ENCODE measurements at places on chromosomes 7 and 10. TPM values are rescaled to one million over a fixed set of nuclear protein-coding genes. Genes with fewer than 3 reads are reported as not detected.

Gene NFE2L3
- polyA plus RNA-seq: 14.2 TPM

DNA sequence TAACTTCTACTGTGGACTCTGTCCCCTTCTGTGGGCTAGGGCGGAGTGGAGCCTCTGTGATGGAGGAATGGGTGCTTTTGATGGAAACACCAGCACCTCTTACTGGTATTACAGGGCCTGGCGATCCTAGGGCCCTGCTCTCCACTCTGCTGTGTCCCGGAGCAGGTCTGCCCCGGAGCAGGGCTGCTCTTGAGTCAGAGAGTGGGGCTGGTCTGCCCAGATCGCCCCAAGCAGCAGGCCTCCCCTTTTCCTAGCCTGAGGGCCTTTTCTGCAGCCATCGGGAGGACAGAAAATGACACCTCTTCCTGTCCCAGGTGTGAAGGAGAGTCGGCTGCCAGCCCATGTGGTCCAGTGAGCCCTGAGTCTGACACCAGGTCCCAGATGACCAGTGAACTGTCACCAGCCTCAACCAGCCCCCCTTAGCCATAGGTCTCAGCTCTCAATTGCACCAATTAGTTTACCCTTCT is 1.4 kb downstream of the ZNF282 start:
- peaks cover 25% of the 10 kb centered on the region for H3K36me3 ChIP-seq
- peaks cover 39% of the 10 kb centered on the region for H3K4me1 ChIP-seq
- peak overlapping the region; percentile 82 for H3K27ac ChIP-seq
- DNase-seq: no peak
- no peaks in the 10 kb centered on the region for H3K27me3 ChIP-seq

- H3K4me3 ChIP-seq: no peak overlapping the region
- no peak overlapping the region for H3K27ac ChIP-seq
- no peaks in the 10 kb centered on the region for H3K4me1 ChIP-seq
- no peak for DNase-seq
- no peaks in the 10 kb centered on the region for H3K27me3 ChIP-seq
These were observed 92.3 kb upstream of the PRPS1L1 start for GRCh38 chr7:18119985-18120384.

- H3K4me1 ChIP-seq: peaks cover 53% of the 10 kb centered on the region
- H3K4me3 ChIP-seq: no peak overlapping the region
- no peaks in the 10 kb centered on the region for H3K27me3 ChIP-seq
These were observed 42.1 kb downstream of the MDH2 start for GRCh38 chr7:76089865-76090475.

DNA sequence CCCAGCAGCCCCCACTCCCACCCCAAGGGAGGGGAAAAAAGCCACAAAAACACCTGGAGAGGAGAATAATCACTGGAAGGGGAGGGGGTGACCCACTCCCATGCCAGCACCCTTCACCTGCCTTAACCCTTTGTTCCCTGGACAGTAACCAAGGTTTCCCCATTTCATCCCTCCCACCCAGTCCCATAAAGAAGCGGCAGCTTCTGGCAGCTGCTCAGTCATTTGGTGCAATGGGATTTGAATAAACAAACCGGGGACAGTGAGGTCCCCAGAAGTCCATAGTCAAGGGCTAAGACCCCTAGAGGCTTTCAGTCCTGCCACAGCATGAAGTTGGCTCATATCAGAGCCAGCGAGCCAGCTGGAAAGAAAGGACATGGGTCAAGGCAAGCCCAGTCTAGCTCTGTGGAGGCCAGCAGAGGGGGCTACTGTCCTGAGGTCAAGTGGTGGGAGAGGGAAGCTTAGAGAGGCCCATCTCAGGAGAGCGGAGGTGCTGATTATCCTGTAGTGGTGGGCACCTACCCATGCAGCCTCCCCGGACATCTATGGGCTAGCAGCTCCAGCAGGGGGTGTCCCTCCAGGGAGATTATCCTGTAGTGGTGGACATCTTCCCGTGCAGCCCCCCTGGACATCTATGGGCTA is 58.9 kb upstream of the LBX1 start:
- H3K36me3 ChIP-seq: no peaks in the 10 kb centered on the region
- no peak for DNase-seq
- H3K4me1 ChIP-seq: no peaks in the 10 kb centered on the region
- peaks cover 86% of the 10 kb centered on the region for H3K27me3 ChIP-seq

DNA sequence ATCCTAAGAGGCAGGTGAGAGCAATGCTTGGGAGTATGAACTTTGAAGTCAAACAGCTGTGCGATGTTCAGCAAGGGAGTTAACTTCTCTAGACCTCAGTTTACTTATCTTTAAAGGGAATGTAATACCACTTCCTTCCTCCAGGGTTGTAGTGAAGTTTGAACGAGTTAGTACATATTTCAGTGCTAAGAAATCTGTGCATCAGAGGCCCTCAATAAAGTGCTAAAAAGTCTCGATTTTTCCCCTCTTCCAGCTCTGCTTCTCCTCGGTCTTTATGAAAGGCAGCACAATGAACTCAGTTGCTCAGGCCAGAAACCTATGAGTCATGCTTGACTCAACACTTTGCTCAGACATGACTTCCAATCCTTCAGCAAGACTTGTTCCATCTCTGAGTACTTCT is 418.9 kb downstream of the MDFIC start:
- no peaks in the 10 kb centered on the region for H3K27me3 ChIP-seq
- peaks cover 6% of the 10 kb centered on the region for H3K4me1 ChIP-seq
- H3K27ac ChIP-seq: peak overlapping the region; percentile 0
- no peaks in the 10 kb centered on the region for H3K36me3 ChIP-seq
- no peak overlapping the region for H3K4me3 ChIP-seq

DNA sequence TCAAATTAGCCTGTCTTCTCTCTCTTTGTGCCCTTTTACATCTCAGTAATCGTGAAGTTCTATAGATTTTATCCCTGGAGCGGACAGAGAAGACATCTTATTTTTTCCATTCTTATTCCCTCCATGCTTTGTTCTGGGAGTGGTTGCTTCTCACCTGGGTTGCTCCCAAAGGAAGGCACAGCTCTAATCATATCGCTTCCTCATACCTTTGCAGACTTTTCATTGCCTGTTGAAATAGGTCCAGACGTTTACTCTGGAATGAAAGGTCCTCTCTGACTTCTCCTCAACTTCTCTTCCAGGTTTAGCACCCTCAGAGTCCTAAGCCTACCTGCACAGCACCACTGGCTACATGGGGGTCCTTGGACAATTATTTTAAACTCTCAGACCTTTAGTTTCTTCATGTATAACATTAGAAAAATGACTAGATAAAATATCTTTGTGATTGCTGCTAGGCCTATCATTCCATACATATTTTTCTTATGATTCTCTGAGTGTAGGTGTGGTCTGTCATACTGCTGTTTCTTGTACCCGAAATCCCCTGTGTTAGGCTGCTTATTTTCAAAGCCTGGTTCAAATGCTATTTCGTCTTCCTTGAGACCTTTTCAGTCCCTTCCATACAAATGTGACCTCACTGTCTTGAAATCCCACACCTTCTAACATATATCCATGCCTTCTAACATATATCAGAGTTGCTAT is 418.1 kb downstream of the GFRA1 start:
- no peaks in the 10 kb centered on the region for H3K27me3 ChIP-seq
- no peak for DNase-seq
- H3K27ac ChIP-seq: peak overlapping the region; percentile 74
- H3K36me3 ChIP-seq: no peaks in the 10 kb centered on the region

DNA sequence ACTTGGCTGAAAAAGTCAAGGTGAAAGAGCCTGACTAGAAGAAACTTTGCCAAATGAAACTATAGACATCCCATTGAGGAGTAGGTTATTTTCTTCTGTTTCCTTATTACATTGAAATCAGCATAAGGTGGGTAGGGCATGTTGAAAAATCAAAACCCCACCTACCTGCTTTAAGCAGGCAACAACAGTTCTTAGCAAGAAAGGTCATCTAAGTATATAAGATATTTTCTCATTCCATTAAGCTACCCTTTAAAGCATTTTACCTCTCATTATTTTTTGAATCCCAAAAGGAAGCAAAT is 30.8 kb downstream of the ACADSB start:
- no peaks in the 10 kb centered on the region for H3K27me3 ChIP-seq
- no peak overlapping the region for H3K27ac ChIP-seq
- H3K4me3 ChIP-seq: no peak overlapping the region
- H3K4me1 ChIP-seq: no peaks in the 10 kb centered on the region
- no peaks in the 10 kb centered on the region for H3K36me3 ChIP-seq

DNA sequence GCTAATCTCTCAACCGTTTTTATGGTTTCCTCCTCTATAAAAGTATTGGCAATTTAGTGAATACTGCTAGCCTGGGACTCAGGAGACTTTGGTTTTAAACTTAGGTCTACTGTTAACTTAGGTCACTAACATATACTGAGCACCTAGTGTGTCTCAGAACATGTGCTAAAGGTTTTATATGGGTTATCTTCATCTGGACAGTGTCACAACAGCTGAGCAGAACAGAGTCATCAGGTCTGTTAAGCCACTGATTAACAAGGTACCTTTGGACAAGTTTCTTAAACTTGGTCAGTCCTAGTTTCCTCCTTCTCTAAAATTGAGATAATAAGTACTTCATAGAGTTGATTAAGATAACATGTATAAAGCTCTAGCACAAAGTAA is 30.6 kb downstream of the NET1 start:
- H3K36me3 ChIP-seq: no peaks in the 10 kb centered on the region
- H3K27ac ChIP-seq: no peak overlapping the region
- H3K27me3 ChIP-seq: no peaks in the 10 kb centered on the region
- no peak for DNase-seq

DNA sequence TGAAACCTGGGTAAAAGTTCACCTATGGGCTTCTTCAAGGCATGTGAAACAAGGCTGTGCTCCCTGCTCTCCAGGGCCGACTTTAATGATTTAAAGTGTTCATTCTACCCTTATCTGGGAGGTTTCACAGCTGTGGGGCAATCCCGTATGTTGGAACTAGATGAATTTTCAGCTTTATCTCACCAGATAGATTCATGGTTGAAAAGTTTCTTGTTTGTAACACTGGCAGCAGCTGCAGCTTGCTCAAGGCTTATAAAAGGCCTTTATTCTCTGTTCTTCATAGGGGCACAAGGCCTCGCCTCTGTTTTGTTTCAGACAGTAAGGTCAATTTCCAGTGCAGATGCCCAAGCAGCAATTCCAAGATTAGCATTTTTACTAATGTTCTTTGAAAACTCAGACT is 70.4 kb upstream of the DNAJB12 start:
- no peak overlapping the region for H3K4me3 ChIP-seq
- H3K36me3 ChIP-seq: no peaks in the 10 kb centered on the region
- no peaks in the 10 kb centered on the region for H3K4me1 ChIP-seq
- H3K27me3 ChIP-seq: no peaks in the 10 kb centered on the region
- no peak for DNase-seq

GRCh38 chr10:70306181-70306705 is 22.4 kb upstream of the NPFFR1 start:
- H3K27ac ChIP-seq: no peak overlapping the region
- no peak overlapping the region for H3K4me3 ChIP-seq
- DNase-seq: no peak
- no peaks in the 10 kb centered on the region for H3K4me1 ChIP-seq

DNA sequence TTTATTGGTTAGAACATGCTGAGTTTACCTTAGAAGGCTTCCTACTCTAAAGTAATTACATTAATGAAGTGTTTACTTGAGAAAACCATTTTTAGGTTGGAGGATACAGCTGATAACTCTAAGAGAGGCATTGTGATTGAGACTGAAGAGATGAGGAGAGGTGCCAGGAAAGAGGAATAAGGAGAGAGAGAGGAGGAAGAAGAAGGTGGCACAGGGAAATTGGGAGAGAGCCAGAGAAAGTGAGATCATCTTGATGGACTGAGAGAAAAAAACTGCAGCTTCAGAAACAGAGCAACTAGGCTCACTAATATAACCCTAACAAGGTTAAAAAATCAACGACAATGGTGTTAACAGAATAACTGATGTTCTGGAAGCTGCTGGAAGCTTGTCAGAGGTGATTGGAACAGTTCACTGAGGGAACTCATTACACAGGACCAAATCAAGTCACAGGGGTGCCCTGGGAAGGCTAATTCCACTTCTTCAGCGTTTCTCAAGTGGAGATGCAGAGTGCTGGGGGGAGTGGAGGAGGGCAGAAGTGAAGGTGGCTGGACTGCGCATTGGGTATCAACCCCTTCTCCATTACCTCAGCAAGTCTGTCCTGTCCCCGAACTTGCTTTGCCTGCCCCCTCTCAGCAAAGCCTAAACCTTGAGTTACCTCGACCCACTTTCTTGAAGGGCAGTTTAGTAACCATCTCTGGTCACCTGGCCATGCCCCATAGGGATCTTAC is 6.9 kb upstream of the SORBS1 start:
- no peak overlapping the region for H3K4me3 ChIP-seq
- no peaks in the 10 kb centered on the region for H3K27me3 ChIP-seq
- H3K36me3 ChIP-seq: no peaks in the 10 kb centered on the region
- H3K27ac ChIP-seq: no peak overlapping the region

- H3K4me3 ChIP-seq: no peak overlapping the region
- no peak for DNase-seq
- no peak overlapping the region for H3K27ac ChIP-seq
These were observed 69.6 kb downstream of the NRG3 start for GRCh38 chr10:81944609-81945008.

DNA sequence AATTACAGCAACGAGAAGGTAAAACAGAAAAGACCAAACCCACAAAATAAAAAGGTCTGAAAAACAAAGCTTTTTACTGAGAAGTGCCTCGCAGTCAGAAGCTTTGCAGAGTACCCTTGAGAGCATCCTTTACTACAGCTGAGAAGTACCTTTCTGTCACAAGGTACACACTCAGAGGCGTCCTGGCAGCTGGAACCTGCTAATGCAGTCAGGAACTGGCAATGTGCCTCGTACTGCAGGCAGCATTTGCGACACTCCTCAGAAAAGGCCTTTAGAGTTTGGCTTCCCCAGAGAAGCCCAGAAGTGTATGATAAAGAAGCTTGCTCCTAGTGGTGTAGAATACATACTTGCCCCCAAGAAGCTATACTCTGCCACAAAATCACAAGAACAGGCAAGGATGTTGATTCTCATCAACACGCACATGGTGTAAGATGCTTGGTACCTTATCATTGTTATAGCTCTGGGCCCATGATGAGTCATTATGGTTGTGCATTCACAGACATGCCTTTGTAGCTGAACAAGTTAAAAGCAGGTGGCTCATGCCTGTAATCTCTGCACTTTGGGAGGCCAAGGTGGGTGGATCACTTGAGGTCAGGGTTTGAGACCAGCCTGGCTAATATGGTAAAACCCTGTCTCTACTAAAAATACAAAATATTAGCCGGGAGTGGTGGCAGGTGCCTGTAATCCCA is 2.0 kb upstream of the GTPBP4 start:
- no peak overlapping the region for H3K4me3 ChIP-seq
- H3K4me1 ChIP-seq: peaks cover 42% of the 10 kb centered on the region
- H3K36me3 ChIP-seq: peaks cover 13% of the 10 kb centered on the region
- H3K27ac ChIP-seq: peak overlapping the region; percentile 97

GRCh38 chr10:124643330-124644009 is 100.7 kb downstream of the FAM53B start:
- peaks cover 4% of the 10 kb centered on the region for H3K36me3 ChIP-seq
- DNase-seq: no peak
- peaks cover 32% of the 10 kb centered on the region for H3K4me1 ChIP-seq
- H3K27me3 ChIP-seq: no peaks in the 10 kb centered on the region

DNA sequence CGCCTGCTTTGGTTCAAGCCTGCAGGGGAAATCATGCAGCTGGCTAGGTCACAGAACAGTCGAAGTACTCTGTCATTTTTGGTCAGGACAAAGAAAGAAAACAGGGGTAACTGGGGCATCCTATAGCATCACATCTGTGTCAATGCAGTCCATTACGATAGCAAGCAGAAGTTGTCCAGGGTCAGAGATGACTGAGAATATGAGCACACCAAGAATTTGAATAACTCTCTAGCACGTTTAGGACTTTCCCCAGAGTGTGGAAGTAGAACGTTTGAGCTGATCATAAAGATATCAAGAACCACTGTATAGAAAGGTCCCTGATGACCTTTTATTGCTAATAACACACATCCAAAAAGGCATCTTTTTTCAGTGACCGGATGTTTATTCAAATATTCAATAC is 12.7 kb upstream of the HECW1 start:
- no peaks in the 10 kb centered on the region for H3K36me3 ChIP-seq
- H3K27ac ChIP-seq: no peak overlapping the region
- H3K4me3 ChIP-seq: no peak overlapping the region
- H3K27me3 ChIP-seq: peaks cover 14% of the 10 kb centered on the region
- H3K4me1 ChIP-seq: no peaks in the 10 kb centered on the region

All from keratinocyte (primary cell).